Stimulated activated CD4-positive, alpha-beta T cell treated with anti-CD3 and anti-CD28 coated beads, TNF-alpha, amount 100 ng/mL, for 4 hours (primary cell): ENCODE measurements at places on chromosomes 5 and 9.

DNA sequence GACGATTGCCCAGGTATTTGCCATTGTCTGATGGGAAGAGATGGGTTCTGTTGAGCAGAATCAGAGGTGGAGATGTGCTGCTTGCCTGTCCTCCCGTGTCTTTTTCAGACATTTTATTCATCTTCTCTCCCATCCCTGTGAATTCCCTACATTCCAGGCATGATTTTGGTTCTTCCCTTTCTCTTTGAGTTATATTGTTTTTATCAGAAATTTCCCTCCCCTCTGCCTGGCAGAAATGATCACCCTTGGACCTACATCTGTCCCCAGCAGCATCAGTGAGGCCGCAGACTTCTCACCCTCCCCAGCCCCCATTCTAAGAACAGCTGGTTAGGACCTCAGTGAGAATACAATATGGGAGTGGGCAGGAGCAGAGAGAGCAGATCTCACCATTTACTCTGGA, 640.2 kb downstream of the CCDC171 start:
- no peak for DNase-seq

DNA sequence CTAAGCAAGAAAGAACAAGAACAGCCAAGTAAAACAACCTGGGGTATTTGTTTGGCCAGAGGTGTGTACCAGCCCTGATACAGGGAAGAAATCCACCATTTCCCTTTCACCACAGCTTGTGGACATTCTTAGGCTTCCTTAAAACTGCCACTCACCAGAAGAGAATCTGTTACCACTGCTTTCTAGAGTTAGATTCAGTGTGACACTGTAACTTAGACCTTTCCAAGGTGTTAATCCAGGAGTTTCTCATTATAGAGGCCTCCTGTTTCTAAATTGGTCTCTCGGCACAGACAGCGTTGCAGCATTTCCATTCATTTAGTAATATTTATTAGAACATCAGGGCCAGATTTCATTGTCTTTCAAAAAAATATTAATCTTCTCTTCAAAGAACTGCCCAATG, 55.0 kb downstream of the NIPAL4 start:
- DNase-seq, result no peak

DNA sequence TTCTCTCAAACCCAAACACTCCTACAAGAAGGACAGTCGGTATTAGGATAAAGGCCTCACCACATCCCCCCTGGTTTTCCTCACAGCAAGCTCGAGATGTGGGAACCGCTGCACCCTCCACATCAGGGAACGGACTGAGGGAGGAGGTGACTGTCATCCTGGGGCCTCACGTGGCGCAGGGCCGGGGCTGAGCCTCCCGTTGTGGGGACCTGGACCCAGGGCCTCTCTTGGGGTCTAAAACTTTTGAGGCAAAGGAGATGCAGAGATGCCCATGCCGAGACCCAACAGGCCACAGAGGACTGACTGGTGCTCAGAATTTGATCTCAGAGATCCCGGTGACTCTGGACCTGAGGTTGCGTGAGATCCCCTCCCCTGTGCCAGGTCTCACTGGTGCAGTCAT, 72.7 kb downstream of the MRPL36 start:
- no peak for DNase-seq

- DNase-seq, result no peak
Observed at GRCh38 chr9:37960631-37961030, 56.7 kb upstream of the SLC25A51 start.

DNA sequence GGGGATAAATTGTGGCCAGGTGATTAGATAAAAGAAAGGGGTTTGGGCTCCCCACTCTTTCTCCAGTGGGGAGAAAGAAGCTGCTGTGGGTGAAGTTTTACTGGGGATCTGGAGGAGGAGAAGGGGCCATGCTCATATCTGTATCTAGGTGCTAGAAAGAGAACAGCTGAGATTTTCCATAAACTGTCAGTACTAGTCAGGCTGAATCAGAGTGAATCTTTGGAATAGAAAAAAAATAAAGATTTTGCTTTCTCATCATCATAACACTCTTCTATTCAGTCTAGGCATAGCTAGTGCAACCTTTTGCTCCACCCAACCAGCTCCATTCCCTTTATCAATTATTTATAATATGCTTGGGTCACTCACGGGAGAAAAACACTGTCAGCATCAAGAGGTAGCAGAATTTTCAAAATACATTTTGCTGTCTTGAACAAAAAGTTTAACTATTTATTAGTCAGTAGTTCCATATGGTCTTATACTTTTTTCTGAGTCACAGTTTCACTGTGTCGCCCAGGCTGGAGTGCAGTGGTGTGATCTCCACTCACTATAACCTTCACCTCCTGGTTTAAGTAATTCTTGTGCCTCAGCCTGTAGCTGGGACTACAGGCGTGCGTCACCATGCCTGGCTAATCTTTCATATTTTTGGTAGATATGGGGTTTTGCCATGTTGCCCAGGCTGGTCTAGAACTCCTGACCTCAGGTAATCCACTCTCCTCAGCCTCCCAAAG, 21.3 kb upstream of the ERMP1 start:
- DNase-seq, result no peak

- DNase-seq, result no peak
Observed at GRCh38 chr9:18996211-18996610, 36.8 kb downstream of the SAXO1 start.

DNA sequence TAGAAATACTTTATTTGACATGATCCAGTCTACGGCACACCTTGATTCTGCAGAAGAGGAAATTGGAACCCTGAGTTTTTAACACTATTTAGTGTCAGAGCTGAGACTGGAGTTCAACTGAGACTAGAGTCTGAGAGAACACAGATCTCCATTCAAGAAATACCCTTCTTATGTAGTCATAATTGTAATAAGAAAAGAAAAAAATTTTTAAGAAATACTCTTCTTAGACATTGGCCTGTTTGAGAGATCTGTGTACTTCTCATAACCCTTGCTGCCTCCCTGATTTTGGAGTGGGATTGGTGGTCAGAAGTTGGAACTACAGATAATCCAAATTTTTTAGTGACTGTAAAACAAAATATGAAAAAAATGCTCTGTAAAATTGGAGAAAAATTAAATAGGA, 253.4 kb downstream of the ARRDC3 start:
- no peak for DNase-seq

DNA sequence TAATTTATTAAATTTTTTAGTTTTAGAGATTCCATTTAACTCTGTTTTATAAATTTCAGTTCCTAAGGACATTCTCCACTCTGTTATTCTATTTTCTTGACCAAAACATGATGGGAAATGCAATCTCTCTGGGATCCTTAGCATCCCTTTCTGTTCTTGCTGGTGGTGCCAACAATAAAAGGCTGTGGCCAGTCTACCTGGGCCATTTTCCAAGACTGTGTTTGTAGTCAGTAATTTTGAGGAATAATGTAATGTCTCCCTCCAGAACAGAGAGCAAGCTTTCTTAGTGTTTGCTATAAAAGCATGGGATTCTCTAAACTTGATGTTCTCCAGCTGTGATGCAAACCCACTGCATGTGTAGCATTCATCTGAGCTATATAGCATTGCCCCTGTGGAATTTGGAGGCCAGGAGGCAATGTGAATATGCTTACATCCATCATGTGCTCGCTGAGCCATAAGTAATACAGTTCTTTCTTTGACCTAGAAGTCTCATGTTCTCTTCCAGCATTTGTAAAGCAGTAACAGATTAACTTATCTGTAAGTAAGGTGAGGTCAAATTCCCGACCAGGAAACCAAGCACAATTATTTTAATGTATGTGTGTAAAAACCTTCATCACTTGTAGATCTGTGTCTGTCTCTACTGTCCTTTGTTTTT, 211.5 kb upstream of the TAS2R1 start:
- no peak for DNase-seq

DNA sequence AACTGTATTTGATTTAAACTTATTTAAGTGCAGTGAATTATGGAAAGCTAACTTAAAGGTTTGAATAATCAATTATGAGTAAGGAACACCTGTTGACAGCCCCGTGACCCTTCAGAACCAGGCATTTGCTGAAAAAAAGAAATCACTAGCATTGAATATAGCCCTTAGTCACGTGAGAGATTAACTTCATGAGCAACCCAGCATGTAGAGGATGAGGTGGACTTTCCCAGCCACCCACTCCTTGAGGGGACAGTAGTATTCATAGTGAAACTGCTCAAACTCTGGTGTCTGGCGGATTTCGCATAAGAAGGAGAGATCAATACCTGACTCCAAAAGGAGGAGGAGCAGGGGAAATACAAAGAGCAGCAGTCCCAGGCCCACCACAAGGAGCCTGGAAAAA, 184.8 kb upstream of the RASEF start:
- DNase-seq, result no peak

- DNase-seq, result no peak
Observed at GRCh38 chr9:120440791-120441190, 139.2 kb downstream of the CDK5RAP2 start.

DNA sequence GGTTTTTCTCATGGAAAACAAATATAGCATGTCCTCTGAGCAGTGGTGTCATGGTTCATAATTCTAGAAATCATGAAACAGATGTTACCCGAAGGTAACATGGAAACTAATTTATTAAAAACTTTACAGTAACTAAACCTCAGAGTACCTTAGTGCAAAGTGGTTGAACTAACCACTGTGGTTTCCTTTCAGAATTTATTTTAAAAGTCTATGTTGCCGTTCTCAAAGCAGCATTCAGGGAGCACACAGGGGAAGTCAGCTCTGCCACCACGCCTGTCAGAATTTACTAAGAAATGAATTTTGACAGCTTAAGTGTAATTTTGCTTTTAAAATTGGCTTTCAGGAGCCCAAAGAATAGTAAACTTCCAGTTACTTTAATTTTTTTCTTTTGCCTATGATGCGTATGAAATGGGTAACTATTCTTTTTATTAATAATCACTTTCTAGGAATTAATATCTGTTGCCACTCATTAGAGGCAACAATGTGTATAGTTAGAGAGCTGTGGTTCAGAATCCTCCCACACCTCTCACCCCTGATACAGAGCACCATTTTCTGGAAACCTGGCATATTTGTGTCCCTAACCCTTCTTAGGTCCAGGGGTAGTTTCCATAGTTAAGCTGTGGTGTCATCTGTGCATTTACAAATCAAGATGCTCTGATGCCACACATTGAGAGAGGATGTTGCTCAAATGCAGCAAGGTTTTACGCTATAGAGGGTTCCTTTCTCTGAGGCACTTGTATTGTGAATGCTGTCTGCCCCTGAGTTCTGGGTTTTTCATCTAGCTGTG, 202.6 kb downstream of the ZSWIM6 start:
- DNase-seq, result no peak

DNA sequence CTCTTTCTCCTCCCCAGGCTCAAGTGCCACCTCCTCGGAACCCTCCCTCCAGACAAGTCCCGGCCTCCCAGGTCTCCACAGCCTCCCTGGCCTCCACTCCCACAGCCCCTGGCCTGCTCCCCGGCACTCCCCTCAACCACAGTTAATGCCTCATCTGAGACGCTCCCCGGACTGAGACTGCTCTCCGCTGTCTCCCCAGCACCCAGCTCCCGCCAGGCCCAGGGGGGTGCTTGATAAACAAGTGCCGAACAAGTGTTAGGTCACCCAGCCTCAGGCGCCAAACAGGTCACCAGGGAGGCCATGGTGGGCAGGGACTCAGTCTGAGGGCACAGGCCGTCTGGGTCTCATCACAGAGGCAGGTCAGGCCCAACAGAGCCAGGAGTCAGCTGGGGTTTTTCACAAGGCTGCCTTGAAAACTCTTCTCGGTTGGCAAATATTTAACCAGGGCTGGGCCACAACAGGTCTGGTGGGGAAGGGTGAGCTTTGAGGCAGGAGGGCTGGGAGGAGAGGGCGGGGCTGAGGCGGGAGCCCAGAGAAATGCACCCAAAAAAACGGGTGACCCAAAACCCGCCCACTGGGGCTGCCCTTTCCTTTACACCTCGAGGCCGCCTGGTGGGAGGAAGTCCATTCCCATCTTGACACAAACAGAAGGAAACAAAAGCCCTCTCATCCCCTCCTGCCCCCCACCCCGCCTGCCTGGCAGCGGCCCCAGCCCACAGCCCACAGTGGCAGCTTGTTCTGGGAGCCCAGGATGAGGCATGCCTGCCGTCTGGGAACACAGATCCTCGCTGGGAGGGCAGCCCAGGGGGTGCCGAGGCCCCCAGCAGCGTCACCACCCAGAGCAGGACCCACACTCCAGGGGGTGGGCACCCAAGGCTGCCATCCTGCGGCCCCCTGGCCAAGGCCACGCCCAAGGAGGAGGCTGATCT, 66.6 kb upstream of the STXBP1 start:
- DNase-seq, result no peak

DNA sequence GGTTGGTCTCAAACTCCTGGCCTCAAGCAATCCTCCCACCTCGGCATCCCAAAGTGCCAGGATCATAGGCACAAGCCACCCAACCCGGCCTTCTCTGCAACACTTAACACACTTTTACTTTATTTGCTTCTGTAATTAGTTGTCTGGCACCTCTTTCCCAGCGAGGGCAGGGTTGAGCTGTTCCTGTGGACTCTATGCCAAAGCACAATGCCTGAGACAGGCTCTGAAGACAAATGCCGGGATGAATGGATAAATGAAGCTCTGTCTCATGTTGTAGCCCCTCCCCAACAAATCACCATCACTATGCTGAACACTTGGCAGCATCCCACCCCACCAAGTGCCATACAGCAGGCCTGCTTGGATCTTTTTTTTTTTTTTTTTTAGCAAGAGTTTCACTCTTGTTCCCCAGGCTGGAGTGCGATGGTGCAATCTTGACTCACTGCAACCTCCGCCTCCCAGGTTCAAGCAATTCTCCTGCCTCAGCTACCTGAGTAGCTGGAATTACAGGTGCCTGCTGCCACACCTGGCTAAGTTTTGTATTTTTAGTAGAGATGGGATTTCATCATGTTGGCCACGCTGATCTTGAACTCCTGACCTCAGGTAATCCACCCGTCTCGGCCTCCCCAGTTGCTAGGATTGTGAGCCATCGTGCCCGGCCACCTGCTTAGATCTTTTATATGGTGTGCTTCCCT, 21.3 kb downstream of the GPX3 start:
- DNase-seq, result no peak

- no peak for DNase-seq
Observed at GRCh38 chr5:81359108-81359507, 34.8 kb downstream of the ACOT12 start.

GRCh38 chr9:95043826-95044225, 273.7 kb downstream of the FANCC start:
- DNase-seq, result no peak

GRCh38 chr9:23829580-23830475, 3.8 kb upstream of the ELAVL2 start:
- DNase-seq, result no peak

GRCh38 chr5:1171340-1171941, 30.0 kb upstream of the SLC6A19 start:
- no peak for DNase-seq

GRCh38 chr5:2985718-2986117, 234.2 kb upstream of the IRX2 start:
- no peak for DNase-seq

GRCh38 chr5:10376544-10376943, 23.0 kb downstream of the MARCHF6 start:
- DNase-seq, result no peak

DNA sequence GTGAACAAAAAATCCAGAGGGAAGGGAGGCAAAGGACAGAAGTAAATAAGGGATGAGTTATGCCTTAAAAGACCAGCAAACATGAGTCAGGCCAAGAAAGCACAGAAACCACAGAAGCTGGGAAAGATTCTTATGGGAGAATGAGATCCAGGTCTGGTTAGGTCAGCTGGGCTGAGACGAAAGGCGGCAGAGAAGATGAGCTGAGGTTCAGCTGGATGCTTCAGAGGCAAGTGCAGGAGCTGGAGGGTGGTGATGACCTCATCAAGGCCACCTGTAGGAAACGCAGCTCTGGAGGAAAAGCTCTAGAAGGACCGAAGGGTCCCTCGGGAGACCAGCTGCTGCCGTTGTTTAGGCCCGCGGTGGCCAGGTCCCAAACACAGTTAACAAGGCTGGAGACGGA, 152.0 kb downstream of the MYO10 start:
- no peak for DNase-seq

GRCh38 chr5:110105692-110106091, 416.0 kb downstream of the MAN2A1 start:
- no peak for DNase-seq
